ENCODE measurements at places on chromosomes 5 and 9. TPM values are rescaled to one million over a fixed set of nuclear protein-coding genes. Genes with fewer than 3 reads are reported as not detected.

OR1J2 gene
- total RNA-seq, result not detected

NKD2 gene
- 4.0 TPM for total RNA-seq

FER gene
- total RNA-seq, result 24.1 TPM

HSPA4 gene
- 73.6 TPM for total RNA-seq

IFNA21 gene
- not detected for total RNA-seq

LCNL1 gene
- total RNA-seq, result 0.16 TPM

CNTNAP3B gene
- total RNA-seq, result 7.8 TPM

SAPCD2 gene
- 0.47 TPM for total RNA-seq

GAPVD1 gene
- total RNA-seq, result 28.4 TPM

FCN2 gene
- not detected for total RNA-seq

NXNL2 gene
- total RNA-seq, result 0.77 TPM

SLC34A3 gene
- total RNA-seq, result not detected

All from bronchial smooth muscle cell (primary cell).